HEK293T (cell line): ENCODE measurements at places on chromosomes 16 and 17.

DNA sequence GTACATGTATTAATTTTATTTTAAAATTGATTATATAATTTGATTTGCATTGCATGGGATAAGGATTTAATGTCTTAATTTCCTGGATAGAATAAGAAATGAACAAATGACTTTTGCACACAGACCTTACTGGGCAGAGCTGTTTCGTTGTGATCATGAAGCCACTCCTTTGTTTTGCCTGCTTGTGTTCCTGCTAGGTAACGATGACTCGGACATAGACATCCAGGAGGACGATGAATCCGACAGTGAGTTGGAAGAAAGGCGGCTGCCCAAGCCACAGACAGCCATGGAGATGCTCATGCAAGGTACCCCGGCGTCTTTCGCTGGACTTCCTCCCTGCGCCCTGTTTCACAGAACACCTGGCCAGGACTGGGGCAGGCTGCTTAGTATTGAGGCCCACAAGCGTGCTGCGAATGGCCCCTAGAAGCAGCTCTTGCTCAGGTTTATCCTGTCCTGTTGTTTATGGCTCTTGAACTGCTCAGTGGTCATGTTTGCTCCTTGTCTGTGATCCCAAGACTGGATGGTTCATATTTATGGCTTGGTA lies 29.6 kb downstream of the CLUAP1 start:
- no peak for DNase-seq

DNA sequence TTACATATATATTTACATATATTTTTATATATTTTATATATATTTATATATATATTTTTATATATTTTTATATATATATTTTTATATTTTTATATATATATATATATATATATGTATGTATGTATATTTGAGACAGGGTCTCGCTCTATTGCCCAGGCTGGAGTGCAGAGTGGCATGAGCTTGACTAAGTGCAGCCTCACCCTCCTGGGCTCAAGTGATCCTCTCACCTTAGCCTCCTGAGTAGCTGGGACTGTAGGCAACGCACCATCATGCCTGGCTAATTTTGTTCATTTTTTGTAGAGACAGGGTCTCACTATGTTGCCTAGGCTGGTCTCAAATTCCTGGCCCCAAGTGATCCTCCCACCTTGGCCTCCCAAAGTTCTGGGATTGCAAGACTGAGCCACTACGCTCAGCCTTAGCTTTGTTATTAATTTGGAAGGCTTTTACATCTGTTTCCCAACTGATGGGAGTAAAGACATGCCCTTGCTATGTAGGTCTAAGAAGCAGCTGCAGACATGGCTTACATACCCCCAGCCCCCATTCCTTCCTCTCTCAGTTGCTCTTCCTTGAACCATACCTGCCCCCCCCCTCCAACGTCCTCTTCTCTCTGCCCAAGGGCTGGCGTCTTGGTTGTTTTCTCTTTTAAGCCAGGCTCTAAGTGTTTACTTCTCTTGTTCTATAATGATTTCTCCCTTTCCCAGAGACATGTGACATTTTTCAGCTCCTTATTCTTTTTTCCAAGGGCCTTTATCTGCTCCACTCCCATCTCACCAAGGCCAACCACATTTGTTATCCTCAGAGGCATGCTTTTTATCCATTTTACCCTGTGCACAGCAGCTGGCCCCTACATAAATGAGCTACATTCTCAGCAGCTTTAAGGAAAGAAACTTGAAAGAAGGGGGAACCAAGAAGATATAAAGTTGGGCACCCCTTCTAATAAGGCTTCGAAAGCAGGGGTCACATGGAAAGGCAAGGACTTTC lies 64.2 kb upstream of the ATF7IP2 start:
- DNase-seq, result no peak

- no peak for DNase-seq
Measured at GRCh38 chr17:54046570-54046969, 223.8 kb downstream of the KIF2B start.

DNA sequence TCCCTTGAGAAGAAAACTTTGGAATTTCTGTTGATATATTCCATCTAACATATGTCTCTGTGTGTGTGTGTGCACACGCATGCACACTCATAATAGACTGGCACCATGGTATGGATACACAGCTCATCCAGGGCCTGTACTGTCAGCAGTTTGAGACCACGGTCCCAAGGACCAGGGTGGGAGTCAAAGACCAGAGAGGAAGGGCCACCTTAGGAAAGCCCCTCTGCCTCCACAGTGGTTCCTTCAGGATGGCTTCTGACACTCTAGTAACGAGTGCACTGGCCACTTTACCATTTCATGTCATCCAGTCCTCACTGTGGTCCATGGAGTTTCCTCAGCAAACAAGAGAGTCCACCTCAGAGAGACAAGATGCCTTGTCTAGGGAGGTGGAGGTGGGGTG lies 81.8 kb downstream of the PLD6 start:
- DNase-seq, result no peak

DNA sequence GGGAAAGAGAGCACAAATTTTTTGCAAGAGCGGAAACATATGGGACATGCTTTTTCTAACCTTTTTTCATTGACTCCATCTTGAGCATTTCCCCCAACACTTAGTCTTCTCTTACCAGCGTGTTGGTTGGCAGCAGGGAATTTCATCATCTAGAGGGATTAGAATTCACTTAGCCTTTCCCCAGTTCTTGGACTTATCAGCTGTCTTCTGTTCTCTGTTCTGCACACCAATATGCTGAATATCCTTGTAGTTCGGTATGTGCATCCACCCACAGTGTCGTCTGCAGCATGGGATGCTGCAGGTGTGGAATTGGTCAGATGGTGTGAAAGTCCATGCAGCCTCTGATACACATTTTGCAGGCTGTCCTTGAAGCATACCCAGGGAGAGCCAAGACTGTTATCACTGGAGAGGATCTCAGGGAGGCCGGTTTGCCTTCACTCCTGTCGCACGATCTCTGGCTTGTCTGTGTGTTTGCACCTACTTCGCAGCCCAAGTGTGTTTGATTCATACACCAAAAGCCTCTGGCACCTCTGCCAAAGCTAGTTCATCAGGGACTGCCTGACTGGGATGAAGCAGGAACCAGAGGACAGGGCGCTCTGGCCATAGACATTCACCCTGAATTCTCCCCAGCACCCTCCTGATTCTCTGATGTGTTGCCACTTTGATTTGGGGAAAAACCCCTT lies 93.3 kb downstream of the SOCS1 start:
- DNase-seq, result no peak

- no peak for DNase-seq
Measured at GRCh38 chr17:56812901-56813388, 20.8 kb downstream of the C17orf67 start.

- no peak for DNase-seq
Measured at GRCh38 chr17:40091691-40092397, 8.5 kb downstream of the NR1D1 start.

DNA sequence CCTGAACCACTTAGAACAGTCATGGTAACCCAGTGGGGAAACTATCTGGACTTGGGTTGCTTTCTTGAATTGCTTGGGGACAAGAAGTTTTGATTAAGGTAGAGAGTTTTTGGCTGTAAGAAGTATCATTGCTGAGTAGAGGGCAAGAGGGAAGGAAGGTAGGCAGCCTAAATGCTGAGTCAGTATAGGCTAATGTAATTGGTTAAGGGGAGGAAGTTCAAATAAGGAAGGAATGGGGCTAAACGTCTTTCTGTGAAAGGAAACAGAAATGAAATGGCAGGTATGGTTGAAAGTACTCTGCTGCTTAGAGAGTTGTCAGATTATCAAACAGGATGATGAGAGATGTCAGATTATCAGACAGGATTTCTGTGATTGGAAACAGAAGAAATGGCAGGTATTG lies 20.3 kb downstream of the KPNB1 start:
- no peak for DNase-seq

DNA sequence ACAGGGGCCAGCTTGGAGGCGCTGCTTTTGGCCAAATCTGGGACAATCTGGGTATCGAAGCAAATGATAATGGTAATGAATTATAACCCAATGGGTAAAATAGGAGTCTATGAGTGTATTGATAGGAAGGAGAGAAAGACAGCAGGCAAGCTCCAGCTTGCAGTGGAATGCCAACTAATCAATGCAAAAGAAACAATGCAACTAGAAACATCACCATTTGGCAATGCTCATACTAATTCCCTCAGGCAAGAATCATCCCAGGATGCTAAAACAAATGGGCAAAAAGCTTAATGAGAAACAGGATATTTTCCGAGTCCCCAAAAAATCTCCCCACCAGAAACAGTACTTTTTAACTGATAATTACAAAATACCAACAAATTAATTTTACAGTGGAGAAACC lies 64.7 kb downstream of the ADCY9 start:
- DNase-seq, result no peak

GRCh38 chr16:17633181-17633951 lies 162.6 kb upstream of the XYLT1 start:
- DNase-seq, result no peak

DNA sequence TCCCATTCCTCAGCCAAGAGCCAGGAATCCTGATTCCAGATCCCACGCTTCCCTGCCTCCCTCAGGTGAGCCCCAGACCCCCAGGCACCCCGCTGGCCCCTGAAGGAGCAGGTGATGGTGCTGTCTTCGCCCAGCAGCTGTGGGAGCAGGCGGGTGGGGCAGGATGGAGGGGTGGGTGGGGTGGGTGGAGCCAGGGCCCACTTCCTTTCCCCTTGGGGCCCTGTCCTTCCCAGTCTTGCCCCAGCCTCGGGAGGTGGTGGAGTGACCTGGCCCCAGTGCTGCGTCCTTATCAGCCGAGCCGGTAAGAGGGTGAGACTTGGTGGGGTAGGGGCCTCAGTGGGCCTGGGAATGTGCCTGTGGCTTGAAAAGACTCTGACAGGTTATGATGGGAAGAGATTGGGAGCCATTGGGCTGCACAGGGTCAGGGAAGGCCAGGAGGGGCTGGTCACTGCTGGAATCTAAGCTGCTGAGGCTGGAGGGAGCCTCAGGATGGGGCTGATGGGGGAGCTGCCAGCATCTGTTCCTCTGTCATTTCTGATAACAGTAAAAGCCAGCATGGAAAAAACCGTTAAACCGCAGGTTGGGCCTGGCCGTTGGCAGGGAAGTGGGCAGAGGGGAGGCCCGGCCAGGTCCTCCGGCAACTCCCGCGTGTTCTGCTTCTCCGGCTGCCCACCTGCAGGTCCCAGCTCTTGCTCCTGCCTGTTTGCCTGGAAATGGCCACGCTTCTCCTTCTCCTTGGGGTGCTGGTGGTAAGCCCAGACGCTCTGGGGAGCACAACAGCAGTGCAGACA lies at the start of gene SPN:
SPN (plus strand) TSS at position 232 of the 791 bp plus-strand sequence; CDS start at position 714, 482 bp downstream.
- no peak for DNase-seq

GRCh38 chr16:57510016-57510871 lies 24.0 kb upstream of the DOK4 start:
- DNase-seq, result no peak

DNA sequence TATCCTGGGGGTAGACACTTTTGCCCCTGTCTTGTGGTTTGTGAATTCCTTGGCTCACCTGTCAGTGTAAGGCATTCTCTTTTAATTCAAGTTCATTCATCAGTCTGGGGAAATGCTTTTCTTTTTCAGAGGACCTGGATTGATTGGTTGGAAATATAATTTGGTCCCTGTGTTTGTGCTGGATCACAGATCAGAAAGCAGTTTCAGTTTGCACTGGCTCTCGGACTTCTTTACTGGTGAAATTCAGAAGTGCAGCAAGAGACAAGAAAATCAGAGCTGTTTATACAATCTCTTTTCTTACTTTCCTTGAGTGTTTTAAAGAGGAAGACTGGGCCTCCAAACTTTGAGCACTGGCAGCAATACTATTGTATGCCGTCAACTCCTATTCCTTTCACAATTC lies 161.8 kb upstream of the KCNJ16 start:
- DNase-seq, result no peak

DNA sequence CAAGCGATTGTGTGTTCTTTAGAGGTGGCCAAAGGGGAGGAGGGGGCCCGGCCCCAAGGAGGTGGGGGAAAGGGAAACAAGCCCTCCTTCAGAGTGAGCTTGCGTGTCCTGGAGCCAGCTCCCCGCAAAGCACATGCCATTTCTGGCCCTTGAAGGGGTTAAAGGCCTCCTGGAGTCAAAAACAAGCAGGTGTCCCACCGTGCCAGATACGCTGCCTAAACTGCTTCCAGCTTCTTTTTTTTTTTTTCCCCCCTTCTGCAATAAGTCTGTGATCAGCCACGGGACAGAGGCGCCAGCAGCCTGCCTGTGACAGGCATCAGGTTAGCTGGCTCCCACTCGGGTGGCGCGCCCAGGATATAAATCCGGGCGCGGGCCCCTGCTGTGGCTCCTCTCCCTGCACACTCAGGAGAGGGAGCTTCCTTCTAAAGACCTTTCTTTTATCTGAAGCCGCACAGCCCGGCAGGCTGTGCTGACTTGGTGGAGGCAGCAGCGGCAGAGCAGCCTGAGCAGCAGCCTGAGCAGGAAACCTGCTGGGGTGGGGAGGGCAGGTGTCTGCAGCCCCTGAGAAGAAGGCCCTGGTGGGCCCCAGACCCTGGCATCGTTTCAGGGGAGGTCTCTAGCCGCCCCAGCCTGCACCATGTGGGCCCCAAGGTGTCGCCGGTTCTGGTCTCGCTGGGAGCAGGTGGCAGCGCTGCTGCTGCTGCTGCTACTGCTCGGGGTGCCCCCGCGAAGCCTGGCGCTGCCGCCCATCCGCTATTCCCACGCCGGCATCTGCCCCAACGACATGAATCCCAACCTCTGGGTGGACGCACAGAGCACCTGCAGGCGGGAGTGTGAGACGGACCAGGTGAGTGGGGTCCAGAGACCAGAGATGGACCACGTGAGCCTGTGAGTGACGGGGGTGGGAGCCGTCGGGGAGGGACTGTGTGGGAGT lies at the start of gene WFIKKN2:
WFIKKN2 (plus strand) TSS at position 286 of the 934 bp plus-strand sequence; CDS start at position 638, 352 bp downstream.
- DNase-seq, result no peak

DNA sequence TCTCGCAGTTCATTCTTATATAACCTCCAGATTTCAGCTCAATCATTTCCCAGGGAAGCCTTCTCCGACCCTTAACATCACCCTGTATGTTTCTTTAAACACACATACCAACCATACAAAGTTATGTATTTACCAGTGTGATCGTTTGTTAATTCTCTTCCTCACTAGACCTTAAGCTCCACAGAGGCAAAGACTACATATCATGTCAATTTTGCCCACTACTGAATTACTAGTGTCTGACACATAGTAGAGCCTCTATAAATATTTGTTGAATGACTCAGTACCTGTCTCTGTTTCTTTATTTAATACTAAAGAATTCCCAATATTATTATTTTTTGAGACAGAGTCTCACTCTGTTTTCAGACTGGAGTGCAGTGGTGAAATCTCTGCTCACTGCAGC lies 137.2 kb downstream of the SHISA9 start:
- no peak for DNase-seq

- peak; percentile 82 for DNase-seq
Measured at GRCh38 chr16:89093602-89094251, at the start of gene ACSF3. ACSF3 (plus strand) TSS chr16:89093852; CDS start chr16:89100682, 6,830 bp downstream.

DNA sequence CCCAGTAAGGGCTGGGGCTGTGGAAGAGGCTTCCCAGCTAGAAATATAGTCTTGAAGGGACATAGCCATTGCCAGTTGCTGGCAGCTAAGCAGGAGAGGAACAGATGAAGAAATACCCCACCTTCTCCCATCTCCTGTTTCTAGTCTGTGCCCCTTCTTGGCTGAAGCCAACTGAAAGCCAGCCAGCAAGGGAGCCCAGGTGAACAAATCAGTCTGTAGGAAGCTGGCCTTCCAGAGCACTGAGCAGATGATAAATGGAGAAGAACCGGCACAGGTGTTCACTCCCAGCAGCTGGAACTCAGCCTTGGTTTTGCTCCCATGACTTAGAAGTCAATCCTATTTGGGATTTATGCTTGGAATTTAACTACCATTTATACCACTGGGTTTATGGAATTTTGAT lies 69.2 kb upstream of the DHX40 start:
- no peak for DNase-seq
